ENCODE measurements at places on chromosomes 12 and 14.

GRCh38 chr14:55122440-55122986 lies 6.5 kb upstream of the LGALS3 start:
- DNase-seq, result no peak

DNA sequence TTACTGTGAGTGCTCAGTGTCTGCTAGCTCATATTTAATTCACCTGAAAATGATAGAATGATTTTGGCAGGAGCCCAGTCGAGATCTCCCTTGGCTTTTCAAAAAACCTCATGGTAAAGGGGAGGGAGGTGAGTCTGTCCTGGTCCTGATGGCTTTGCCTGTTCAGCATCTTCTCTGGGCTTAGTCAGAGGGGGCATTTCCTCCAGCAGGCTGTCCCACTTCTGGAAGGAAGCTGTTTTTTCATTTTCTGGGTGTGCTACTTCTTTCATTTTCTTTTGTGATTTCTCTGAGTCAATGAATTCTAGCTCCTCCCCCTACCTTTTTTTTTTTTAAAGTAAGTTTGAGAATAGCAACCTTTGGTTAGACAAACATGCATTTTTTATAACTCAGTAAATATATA lies 58.8 kb downstream of the TMX1 start:
- DNase-seq, result no peak

GRCh38 chr14:100771121-100771800 lies 44.6 kb downstream of the DLK1 start:
- no peak for DNase-seq

DNA sequence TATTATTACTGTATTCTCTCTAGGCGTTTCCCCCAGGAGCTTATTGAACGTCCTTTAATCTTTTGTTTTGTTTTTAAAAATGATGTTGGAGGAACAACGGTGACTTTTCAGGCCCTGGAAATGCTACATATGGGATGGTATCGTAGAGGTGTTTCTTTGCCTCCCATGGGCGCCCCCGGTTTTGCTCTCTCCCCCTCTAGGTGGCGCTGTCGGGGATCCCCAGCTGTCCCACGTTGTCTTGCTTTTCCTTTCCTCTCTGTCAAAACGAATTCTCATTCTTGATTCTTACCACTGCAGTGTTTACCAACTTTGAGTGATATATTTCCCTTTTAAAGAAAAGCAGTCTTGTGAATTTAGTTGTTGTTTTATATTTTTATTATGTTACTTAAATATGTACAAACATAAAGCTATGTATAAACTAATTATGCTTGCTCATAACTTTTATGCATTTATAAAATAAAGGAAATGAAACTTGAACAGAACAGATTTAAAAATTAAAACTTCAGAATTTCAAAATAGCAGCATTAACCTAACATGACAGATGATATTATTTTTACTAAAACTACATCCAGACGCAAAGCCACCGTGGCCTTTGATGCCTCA lies 171.9 kb downstream of the RGS6 start:
- peak; percentile 46 for DNase-seq

- no peak for DNase-seq
Observed at GRCh38 chr12:108822497-108823205, 34.7 kb downstream of the SSH1 start.

DNA sequence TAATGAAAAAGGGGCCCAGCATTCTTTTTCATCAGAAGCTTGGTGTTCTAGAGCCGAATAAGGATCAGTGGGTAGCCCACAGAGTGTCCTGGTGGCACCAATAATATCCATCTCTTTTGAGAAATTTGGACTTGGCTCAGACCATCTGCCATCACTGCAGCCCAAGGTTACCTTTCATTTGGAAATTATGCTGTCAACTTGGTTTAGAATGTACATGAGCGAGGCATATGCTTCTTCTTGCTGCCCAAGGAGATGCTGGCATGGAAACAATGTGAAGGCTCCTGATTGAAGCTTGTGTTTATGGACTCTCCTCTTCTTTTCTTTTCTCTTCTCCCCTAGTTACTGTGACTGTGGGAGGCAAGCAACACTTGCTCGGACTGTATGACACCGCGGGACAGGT lies 50.0 kb downstream of the GPHB5 start:
- no peak for DNase-seq

Data from stimulated activated CD4-positive, alpha-beta T cell treated with anti-CD3 and anti-CD28 coated beads, Interleukin-12 subunit alpha, Interleukin-12 subunit beta, amount 100 ng/mL, for 24 hours (primary cell).